GM04504 (cell line): ENCODE measurements at places on chromosomes 3 and 15.

- DNase-seq: peak; percentile 44
Measured at GRCh38 chr15:63122002-63122875, 578 bp downstream of the LACTB start.

DNA sequence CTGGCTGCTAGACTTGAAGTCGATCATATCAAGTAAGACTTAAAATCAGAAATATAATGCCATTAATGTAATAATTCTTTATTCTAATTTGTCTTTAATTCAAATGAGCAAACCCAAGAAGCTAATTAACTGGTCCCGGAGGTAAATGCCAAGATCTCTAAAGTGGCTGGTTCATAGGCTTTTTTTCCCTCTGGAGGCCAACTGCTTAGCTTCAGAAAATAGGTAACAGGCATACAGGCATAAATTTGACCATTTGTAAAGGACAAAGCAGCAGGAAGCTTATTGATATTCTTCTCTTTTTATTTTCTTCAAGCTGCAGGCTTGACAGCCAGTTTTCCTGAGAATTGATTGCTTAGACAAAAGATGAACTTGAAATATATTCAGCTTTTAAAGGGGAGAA is 158.6 kb upstream of the RAP2B start:
- DNase-seq: no peak

DNA sequence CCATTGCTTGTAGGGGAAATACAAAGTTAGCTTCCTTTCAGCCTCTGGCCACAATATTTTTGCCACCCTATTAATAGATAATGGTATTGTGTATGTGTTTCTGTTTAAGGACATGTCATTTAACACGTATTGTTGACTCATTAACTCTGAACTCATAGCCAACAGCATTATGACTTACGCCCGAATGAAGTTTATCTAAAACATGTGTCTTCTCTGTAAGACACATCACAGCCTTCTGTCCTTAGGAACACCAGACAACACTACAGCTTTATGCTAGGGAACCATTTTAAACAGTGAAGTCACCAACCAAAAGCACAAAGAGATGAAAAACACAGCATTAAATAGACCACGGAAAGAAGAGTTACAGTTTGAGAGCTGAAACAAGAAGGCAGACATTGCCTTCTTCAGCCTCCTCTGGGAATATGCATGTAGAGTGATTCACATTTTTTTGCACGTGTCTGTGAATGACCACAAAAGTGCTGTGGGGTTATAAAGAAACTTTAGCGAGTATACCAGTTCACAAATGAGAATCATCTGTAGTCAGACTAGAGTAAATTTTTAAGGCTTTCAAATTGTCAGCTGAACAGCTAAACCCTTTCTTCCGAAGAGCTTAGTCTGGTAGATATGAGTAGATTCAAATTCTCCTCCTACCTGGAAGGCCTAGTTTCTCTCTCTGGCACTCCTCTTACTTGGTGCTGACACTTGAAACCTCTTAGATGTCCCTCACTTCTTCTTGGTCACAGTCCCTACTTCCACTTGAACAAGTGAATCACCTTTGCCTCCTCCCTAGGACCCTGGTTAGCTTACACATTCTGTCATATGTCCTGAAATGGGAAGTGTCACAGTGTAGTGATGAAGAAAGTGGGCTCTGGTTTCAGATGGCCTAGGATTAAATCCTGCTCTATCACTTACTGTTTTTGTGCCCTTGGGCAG is 32.2 kb downstream of the MCTP2 start:
- DNase-seq: peak; percentile 10

- DNase-seq: no peak
Measured at GRCh38 chr3:45895686-45896468, 9.5 kb downstream of the CCR9 start.

GRCh38 chr15:71707230-71708050 is 102.9 kb upstream of the NR2E3 start:
- no peak for DNase-seq

DNA sequence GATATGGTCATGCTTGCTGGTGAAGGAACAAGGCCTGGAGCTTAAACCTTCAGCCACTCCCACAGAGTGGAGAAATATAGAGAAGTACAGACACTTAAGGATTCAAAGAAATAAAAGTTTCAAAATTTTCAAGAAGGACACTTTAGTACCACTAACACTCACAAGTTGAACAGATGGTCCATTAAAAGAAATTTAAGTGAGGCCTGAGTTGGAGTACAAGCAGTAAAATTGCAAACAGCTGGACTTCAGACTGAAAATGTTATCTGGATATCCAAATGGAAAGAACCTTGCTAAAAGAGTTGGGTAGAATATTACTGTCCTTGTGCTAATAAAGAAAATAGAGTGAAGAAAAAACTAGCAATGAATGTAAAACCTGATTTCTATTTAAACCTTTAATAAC is 397.1 kb upstream of the KCNMB2 start:
- no peak for DNase-seq

- DNase-seq: no peak
Measured at GRCh38 chr3:166191411-166191810, 354.2 kb upstream of the BCHE start.

- DNase-seq: no peak
Measured at GRCh38 chr15:50057905-50058639, 61.0 kb downstream of the ATP8B4 start.

DNA sequence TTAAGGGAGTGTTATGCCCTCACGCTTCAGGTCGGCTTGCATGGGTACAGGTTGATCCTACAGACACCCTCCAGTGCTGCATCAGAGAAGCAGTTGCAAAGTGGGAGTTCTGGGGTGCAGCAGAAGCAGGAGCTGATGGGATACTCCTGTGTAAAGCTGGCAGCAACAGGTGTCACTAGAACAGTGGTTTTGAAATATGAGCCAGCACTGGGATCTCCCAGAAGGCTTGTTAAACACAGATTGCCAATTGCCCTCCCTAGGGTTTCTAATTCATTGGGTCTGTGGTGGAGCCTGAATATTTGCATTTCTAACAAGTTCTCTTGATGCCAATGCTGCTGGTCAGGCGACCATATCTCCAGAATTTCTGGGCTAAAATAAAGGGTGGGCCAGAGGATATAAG is 350.4 kb downstream of the CLSTN2 start:
- DNase-seq: no peak

GRCh38 chr3:149267565-149267964 is 45.9 kb upstream of the CP start:
- no peak for DNase-seq

DNA sequence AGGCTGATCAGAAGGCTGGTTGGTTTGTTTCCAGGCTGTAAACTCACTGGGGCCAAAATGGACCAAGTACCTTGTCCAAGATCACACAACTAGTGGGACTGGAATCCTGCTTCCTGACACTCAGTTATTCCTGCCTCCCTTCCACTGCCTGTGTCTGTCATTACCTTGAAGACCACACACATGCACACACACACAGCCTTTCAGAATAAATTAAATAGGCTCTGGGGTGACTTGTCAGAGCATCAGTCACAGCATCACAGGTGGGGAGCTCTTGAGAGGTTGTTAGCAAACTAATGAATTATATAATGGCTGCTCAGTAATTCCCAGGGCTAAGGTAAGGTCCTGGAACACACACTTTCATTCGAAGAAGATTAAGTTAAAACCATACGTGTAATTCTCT is 231.8 kb downstream of the UACA start:
- DNase-seq: no peak

DNA sequence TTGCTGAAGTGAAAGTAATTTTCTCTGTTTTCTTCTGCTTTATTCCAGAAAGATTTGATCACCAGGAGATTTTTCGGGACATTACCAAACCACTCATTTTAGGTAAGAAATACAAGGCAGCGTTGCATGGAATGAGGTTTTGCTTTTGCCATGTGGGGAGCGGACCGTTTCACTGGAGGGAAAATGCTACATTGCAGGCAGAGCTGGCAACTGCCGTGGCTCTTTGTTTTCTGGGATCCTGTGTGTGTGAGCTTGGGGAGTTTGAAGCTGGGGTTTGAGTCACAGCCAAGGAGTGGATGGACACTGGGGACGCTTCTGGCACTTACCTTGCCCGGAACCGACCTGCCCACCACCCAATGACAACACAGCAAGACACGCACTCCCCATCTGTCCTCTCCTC is 109.9 kb downstream of the APBA2 start:
- no peak for DNase-seq

- peak; percentile 55 for DNase-seq
Measured at GRCh38 chr3:146160964-146161662, at the start of gene PLOD2. PLOD2 (minus strand) TSS chr3:146161184; CDS start chr3:146160989, 195 bp downstream.

GRCh38 chr3:195268576-195269309 is 2.2 kb downstream of the XXYLT1 start:
- DNase-seq: no peak

DNA sequence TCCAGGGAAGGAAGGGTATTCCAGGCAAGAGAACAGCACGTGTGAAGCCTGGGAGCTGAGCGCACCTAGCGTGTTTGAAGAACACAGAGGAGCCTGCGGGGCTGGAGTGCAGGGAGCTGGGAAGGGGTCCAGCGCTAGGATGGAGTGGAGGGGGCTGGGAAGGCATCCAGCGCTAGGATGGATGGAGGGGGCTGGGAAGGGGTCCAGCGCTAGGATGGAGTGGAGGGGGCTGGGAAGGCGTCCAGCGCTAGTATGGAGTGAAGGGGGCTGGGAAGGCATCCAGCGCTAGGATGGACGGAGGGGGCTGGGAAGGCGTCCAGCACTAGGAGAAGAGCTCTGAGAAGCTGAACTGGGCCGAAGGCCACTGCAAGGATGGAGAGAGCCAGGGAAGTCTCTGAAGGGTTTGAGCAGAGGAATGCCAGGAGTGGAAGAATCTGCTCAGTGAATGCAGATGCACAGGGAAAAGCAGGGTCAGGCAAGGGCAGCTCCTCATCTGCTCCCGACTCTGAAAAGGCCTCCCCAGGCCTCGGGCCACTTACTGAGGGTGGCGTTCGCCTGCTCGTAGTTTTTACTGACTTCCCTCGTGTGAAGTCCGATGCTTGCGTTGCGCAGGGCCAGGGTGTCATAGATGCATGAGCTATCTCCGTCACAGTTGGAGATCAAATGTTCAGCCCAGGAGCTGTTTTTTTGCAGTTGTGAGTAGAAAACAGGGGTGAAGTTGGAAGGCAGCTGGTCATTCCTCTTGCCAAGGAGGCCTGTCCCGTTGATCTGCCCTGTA is 39.8 kb downstream of the MUC20 start:
- no peak for DNase-seq

GRCh38 chr15:39629371-39629770 is 48.5 kb downstream of the THBS1 start:
- no peak for DNase-seq

DNA sequence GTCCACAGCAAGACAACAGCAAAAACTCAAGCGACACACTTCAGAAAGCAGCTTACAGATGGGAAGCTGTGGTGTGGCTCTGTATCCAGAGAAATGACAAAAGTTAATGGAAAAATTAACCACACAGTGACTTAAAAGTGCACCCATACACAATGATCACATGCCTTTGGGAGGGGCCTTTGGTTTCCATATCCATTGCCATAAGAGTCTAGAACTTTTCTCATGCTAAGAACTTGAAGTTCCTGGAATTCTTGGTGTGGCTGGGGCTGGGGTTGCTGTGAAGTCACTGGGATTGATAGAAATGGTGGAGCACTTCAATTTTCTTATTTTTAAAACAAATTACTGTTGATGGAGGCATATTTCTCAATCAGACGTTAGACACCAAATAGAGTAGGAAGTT is 108.6 kb upstream of the FEZF2 start:
- no peak for DNase-seq

- DNase-seq: no peak
Measured at GRCh38 chr3:166270429-166270828, 433.2 kb upstream of the BCHE start.

DNA sequence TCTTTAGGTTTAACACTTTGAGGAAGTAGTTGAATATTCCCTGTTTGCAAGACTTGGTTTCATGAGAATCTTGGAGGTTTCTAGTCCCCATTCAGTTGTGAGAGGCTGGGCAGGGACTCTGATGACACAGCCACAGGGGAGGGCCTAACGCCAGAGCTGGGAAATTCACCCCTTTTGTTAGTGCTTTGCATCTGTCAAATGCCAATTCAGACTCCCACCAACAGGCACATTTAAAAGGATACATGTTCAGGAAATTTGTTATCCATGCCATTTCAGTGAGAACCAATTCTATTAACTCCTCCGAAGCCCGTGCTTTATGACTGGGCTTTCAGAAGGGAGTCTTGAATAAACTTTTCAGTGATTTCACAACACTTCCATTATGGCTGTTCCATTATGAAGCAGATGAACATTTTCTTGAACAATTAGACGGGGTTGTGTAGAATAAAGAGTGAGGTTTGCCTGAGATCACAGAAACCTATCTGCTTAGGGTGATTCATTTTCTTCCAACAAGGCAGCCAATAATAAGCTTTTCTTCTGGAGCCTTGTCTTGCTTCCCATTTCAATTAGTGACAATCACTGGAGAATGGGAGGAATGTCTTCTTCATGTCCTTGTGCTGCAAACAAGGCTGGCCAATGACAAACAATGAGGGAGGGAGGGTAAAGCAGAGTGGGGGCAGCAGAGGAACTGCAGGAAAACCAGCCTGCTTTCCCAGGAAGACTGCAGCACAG is 90.6 kb downstream of the SOX14 start:
- DNase-seq: no peak

GRCh38 chr3:14484741-14485140 is 55.4 kb downstream of the GRIP2 start:
- no peak for DNase-seq

DNA sequence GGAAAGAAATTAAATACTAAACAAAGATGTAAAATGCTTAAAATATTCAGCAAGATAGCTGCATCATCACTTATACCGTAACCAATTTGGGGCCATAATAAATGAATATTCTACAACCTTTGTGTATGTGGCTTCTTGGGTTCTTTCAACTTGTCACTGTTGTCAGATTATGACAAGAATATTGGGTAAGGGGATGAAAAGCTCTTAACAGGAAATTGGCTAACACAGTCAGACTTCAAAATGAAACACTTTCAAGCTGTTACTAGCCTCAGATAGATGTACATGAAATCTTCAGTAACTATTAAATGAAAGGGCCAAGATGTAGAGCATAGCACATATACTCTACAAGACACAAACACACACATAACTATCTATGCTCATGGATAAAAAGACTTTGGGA is 38.7 kb upstream of the ZNF385D start:
- DNase-seq: no peak

DNA sequence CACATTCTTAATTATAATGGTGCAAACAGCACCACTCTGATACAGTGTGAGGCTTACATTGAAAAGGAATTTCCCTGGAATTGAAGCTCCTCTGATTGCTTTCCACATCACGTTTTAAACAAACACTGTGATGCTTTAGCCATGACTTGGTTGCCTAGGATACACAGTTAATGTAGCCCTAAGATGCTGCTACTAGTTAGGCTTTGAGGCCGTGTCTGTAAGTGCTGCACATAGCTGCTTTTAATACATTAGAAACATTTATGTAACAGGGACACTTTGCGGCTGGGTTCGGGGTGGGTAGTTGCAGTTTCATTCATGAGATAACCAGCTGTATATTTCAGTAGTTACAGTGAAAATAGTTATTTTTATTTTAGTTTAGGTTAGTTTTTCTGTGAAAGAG is 334.7 kb downstream of the NLGN1 start:
- no peak for DNase-seq

GRCh38 chr3:181017690-181018089 is 28.2 kb upstream of the DNAJC19 start:
- no peak for DNase-seq
